ENCODE measurements at places on chromosomes 3 and 15.

DNA sequence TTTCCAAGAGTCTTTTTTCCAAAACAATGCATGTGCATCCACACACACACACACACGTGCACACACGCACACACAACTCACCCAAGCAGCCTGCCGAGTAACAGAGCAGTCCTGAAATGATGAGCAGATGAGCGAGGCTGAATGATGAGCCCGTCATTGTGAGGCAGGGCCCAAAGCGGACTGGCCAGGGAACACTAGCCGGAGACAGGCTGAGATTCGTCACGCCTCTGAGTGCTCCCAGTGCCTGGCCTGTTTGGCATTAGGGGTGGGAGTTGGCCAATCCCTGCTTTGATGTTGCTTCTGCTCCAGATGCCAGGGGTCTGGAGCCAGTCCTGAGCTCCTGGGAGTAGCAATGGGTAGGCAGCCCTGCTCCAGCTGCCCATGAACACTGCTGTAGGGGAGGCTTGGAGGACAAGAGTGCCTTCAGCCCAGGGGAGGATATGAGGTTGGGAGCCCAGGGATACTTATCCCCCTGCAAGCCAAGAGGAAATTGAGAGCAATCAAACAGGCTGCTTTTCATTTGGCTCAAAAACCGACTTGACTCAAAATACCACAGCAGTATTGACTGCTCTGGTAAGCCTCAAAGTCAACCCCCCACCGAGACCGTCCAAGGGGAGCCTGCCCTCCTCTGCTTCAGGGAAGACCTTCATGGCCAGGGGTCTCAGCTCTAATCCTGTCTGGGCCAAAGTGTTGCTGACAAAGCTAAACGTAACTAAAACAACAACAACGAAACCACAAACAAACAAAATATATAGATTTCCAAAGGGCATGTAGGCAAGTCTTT lies 22.9 kb downstream of the COLQ start:
- DNase-seq, result no peak

DNA sequence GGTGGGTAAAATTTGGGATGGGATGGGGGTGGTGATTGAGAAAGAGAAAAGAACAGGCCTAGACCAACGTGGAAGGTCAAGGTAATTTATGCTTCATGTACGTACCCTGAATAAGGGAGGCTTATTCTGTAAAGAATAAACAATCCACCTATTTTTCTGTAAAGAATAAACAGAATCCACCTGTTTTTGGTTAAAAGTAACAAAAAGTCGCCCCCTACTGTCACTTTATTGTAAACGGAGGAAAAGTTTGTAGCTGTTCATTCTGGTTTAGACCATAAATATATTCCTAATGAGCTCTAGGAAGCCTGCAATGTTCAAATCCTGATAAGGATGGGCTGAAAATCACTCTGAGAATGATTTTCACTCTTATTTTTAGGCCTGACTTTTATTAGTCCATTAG lies 23.5 kb upstream of the SQOR start:
- DNase-seq, result no peak

GRCh38 chr3:31010491-31010890 lies 116.0 kb upstream of the GADL1 start:
- DNase-seq, result no peak

DNA sequence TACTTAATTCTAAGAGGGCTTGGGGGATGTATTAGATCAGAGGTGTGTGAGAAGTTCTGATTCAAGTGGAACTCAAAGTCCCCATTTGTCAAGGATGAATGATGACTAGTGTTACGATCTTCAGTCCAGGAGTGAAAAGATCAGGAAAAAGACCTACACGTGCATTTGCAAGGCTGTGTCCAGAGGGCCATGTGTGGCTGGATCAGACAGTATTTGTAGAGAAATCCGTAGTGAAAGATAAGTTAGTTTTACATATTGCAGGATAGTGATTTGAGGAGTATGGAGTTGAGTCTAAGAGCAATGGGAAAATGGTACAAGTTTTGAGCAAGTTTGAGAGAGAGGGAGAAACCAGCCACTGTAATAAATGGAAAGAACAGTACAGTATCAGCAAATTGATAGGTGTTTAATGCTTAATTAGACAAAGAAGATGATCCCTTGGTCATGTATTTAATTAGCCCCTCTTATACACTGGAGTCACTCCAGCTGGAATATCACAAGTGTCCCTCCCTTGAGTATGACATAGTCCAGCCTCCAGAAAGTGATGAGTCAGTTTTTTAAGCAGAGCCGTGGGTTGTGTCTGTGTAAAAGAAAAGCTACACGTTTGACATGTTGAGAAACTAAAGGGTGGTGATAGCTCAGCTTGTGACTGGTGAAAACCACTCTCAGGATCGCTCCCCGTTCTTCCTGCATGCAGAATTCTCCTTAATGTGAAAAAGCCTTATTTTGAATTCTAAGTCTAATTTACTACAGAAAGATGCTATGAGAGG lies 348.8 kb downstream of the ROBO1 start:
- DNase-seq, result no peak

GRCh38 chr15:70111203-70112073 lies 13.7 kb upstream of the TLE3 start:
- DNase-seq, result no peak

GRCh38 chr3:101142160-101142559 lies 148.9 kb upstream of the ABI3BP start:
- no peak for DNase-seq

GRCh38 chr15:78616506-78616905 lies 4.3 kb downstream of the CHRNA3 start:
- DNase-seq, result no peak

GRCh38 chr3:194380326-194380725 lies 10.8 kb upstream of the LRRC15 start:
- DNase-seq, result no peak

GRCh38 chr3:13539671-13540070 lies 9.3 kb upstream of the FBLN2 start:
- no peak for DNase-seq

DNA sequence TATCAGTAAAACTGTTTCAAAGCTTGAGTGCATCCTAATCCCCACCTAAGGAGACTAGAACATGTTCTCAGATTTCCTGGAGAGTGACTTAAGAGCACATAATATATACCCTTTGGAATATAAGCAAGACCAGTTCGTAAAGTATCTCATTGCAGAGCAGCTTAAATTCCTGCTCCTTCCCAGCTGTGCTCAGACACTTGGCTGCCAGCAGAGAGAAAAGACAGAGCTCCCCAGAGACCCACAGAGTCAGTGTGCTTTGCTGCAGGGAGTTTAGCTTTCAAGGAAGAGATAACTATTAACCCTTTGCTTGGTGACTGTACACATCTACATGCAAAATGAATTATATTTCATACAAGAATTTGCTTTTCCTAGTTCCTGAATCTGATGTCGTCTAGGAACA lies 338.1 kb upstream of the ARHGEF26 start:
- no peak for DNase-seq

GRCh38 chr3:52848617-52849016 lies 13.8 kb upstream of the MUSTN1 start:
- DNase-seq, result no peak

DNA sequence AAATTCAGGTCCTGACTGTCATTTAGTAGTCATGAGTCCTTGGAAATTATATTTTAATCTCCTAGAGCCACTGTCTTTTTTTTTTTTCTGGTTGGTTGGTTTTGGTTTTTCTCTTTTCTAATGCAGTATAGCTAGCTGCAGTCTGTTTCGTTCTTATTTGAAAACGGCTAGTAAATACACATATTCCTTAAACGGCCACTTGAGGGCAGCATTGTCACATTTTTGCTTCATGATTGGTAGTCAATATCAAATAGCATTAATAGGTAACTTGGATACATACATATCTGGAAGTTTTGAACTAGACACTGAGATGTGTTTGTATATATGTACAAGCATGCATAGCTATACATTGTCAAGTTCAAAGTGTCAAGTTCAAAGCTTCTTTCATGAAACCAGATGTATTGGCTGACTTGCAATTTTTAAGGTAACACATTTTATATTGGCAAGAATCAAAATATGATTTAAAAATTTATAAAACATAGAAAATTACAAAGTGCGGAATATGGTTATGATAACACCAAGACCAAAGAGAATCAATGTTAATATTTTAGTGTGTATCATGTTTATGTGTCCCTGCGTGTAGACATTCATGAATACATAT lies 22.5 kb downstream of the GABRA5 start:
- peak; percentile 14 for DNase-seq

DNA sequence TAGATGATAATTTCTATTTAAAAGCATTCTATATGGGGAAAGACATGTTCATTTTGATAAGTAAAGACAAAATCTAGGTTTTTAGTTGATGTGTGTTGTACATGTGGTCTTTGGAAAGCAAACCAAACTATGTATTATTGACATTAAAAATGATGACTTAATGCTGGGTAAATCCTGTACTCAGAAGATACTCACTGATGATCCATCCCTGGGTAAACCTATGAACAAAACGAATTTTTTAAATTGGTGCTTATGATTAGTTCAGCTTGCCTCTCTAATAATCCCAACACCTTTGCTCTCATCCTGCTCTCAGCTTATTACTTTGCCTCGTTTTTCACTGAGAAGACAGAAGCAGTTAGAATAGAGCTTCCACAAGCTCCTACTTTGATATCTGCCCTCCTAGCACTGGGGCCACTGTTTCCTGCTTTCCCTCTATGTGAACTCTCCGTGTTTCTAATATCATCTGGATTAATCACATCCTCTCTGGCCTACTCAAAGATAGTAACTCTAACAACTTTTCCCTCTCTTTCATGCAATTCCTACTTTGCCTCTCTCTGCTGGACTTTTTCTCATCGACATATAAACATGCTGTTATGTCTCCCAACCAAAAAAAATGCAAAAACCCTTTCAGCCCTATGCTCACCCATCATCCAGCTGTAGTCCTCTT lies 29.3 kb downstream of the RARRES1 start:
- no peak for DNase-seq

GRCh38 chr15:31477851-31478701 lies 151.4 kb downstream of the KLF13 start:
- DNase-seq, result no peak

- no peak for DNase-seq
These were observed 3.8 kb upstream of the USP3 start for GRCh38 chr15:63500265-63501250.

DNA sequence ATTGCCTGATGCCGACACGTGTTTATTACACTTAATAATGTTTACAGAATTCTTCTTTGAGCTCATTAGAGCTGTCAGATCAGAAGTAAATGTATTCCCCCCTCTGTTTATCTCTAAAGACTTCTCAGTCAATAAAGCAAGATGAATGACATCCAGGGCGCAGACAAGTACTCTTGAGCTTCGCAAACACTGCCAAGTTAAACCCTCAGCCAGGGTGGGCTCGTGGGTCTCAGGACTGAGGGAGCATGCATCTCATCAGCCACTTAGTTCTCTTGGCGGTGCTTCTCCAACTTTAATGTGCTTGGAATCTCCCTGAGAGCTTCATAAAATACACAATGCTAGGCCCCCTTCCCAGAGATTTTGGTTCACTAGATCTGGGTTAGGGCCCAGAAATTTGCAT lies 333.9 kb upstream of the THRB start:
- no peak for DNase-seq
